Bronchus fibroblast of lung (primary cell): ENCODE measurements at places on chromosomes 11 and 22. TPM values are rescaled to one million over a fixed set of nuclear protein-coding genes. Genes with fewer than 3 reads are reported as not detected.

Gene GUCY1A2
- total RNA-seq: 0.15 and 0.17 TPM in 2 replicates

Gene MAPK8IP1
- 8.8 and 11.6 TPM in 2 replicates for total RNA-seq

Gene GLYAT
- total RNA-seq: not detected in 2 replicates

Gene BIRC3
- 1.9 and 2.0 TPM in 2 replicates for total RNA-seq

Gene HEPHL1
- total RNA-seq: not detected in 2 replicates

Gene OR4A15
- not detected in 2 replicates for total RNA-seq

Gene SLC5A1
- not detected in 2 replicates for total RNA-seq

Gene KIF18A
- 18.0 and 20.7 TPM in 2 replicates for total RNA-seq

Gene TEAD1
- total RNA-seq: 44.7 and 52.3 TPM in 2 replicates

Gene DCDC1
- not detected in 2 replicates for total RNA-seq

Gene MRGPRE
- total RNA-seq: not detected in 2 replicates

Gene APOBEC3C
- total RNA-seq: 22.4 and 24.5 TPM in 2 replicates

Gene MPZL2
- total RNA-seq: not detected in 2 replicates

Gene EFEMP2
- total RNA-seq: 86.2 and 96.8 TPM in 2 replicates

Gene OR51I1
- total RNA-seq: not detected in 2 replicates

Gene ACR
- not detected in 2 replicates for total RNA-seq

Gene DDX25
- total RNA-seq: 0.15 TPM in 1 of 2 replicates, not detected in the other

Gene FXYD2
- total RNA-seq: 0.15 and 0.34 TPM in 2 replicates

Gene BID
- 28.5 and 41.7 TPM in 2 replicates for total RNA-seq

Gene IRAG1
- total RNA-seq: 0.59 and 0.67 TPM in 2 replicates

Gene PGA5
- not detected in 2 replicates for total RNA-seq

Gene PTPN5
- total RNA-seq: not detected in 2 replicates

Gene PRSS23
- 93.8 TPM in 2 replicates for total RNA-seq

Gene BTBD18
- total RNA-seq: not detected in 2 replicates

Gene OR4D5
- total RNA-seq: not detected in 2 replicates

Gene MOGAT2
- total RNA-seq: not detected in 2 replicates

Gene CRYBB2
- total RNA-seq: not detected in 2 replicates

Gene SHANK3
- total RNA-seq: 0.50 and 0.59 TPM in 2 replicates

Gene SLC25A18
- total RNA-seq: 0.15 and 0.17 TPM in 2 replicates

Gene OR5P2
- not detected in 2 replicates for total RNA-seq

Gene UNC93B1
- 14.9 and 16.6 TPM in 2 replicates for total RNA-seq

Gene GLYATL1
- 0.59 and 1.3 TPM in 2 replicates for total RNA-seq

Gene MB
- total RNA-seq: not detected in 2 replicates

Gene DEFB108B
- total RNA-seq: not detected in 2 replicates

Gene B3GAT1
- total RNA-seq: not detected in 2 replicates

Gene CRYBB3
- total RNA-seq: not detected in 2 replicates

Gene NELL1
- total RNA-seq: not detected in 2 replicates

Gene SLC15A3
- total RNA-seq: 1.3 and 3.4 TPM in 2 replicates

Gene SPTBN2
- 0.89 and 2.0 TPM in 2 replicates for total RNA-seq

Gene TNRC6B
- 7.9 TPM in 2 replicates for total RNA-seq

Gene DBX1
- not detected in 2 replicates for total RNA-seq

Gene GGTLC3
- not detected in 2 replicates for total RNA-seq

Gene OR52I1
- not detected in 2 replicates for total RNA-seq

Gene ARHGAP42
- total RNA-seq: 3.3 and 3.4 TPM in 2 replicates

Gene SAA4
- not detected in 2 replicates for total RNA-seq

Gene DEFB131B
- not detected in 2 replicates for total RNA-seq

Gene MS4A4A
- not detected in 2 replicates for total RNA-seq

Gene PANX2
- 0.17 and 0.45 TPM in 2 replicates for total RNA-seq

Gene TRIM34
- 2.4 TPM in 2 replicates for total RNA-seq

Gene SRRD
- 5.9 and 14.4 TPM in 2 replicates for total RNA-seq

Gene DLAT
- total RNA-seq: 38.2 and 43.4 TPM in 2 replicates

Gene RIMBP3C
- 0.15 and 0.17 TPM in 2 replicates for total RNA-seq
